Activated CD8-positive, alpha-beta memory T cell treated with anti-CD3 and anti-CD28 coated beads, Interleukin-2, amount 10 ng/mL, durations not matched to agents 7 days and 5 days (primary cell): ENCODE measurements at places on chromosomes 3 and 15. TPM values are rescaled to one million over a fixed set of nuclear protein-coding genes. Genes with fewer than 3 reads are reported as not detected.

GRCh38 chr15:88812133-88812532 is 8.9 kb downstream of the ACAN start:
- H3K4me3 ChIP-seq = no peak overlapping the region
- H3K4me1 ChIP-seq = no peaks in the 10 kb centered on the region

DNA sequence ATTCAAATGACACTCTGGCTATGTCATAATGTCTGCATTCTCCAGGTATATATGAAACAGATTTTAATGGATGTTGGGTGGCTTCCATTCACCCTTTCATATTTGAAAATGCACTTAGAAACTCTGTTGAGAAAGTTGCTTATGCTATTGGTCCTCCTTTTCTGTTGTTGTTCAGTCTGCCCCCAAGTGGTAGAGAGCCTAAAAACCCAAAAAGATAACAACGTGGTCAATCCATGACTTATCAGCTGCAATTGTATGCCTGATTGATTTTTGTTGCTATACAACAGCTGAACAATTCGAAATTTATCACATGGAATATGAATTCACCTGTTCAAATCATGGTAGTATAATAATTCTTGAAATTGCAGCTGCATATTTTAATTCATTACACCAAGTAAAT is 279.8 kb downstream of the ROBO2 start:
- no peak overlapping the region for H3K4me3 ChIP-seq
- no peaks in the 10 kb centered on the region for H3K27me3 ChIP-seq
- no peak for DNase-seq
- no peak overlapping the region for H3K27ac ChIP-seq

- H3K4me1 ChIP-seq = no peaks in the 10 kb centered on the region
- H3K27me3 ChIP-seq = no peaks in the 10 kb centered on the region
- H3K36me3 ChIP-seq = no peaks in the 10 kb centered on the region
- H3K27ac ChIP-seq = no peak overlapping the region
- DNase-seq = no peak
Measured at GRCh38 chr3:73179601-73180000, 118.1 kb downstream of the EBLN2 start.

DNA sequence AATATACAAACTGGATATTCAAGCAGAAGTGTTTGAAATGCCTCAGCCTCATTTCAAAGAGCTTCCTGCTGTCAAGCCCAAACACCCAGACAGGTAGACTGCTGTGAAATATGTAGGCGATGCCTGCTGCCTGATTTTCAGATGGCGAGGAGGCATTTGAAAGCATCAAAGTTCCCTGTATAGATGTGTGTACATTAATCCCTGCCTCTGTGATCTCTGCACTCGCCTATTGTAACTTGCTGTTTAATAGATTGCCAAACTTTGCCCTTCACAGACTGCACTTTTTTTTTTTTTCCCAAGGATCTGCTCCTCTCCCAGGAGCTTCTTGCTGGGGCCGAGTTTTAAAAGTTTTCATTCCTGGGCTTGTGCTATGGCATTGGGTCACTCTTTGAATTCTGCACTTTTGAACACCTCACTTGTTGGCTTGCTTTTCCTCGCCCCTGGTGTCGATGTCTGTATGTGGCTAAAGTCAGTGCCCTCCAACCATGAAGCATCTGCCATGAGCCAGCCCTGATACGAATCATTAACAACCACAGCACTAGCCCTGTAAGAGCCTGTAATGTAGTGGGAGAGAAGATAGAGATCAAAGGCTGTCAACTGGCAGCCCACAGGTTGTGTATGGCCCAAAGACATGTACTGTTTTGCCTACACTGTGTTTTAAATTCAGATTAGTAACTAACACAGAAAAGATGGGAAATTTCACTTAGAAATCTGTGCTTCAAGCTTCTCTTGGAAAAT is 287.6 kb upstream of the ICE2 start:
- no peak overlapping the region for H3K4me3 ChIP-seq
- peaks cover 3% of the 10 kb centered on the region for H3K4me1 ChIP-seq
- H3K27me3 ChIP-seq = peaks cover 3% of the 10 kb centered on the region
- no peak overlapping the region for H3K27ac ChIP-seq
- H3K36me3 ChIP-seq = peaks cover 2% of the 10 kb centered on the region

DNA sequence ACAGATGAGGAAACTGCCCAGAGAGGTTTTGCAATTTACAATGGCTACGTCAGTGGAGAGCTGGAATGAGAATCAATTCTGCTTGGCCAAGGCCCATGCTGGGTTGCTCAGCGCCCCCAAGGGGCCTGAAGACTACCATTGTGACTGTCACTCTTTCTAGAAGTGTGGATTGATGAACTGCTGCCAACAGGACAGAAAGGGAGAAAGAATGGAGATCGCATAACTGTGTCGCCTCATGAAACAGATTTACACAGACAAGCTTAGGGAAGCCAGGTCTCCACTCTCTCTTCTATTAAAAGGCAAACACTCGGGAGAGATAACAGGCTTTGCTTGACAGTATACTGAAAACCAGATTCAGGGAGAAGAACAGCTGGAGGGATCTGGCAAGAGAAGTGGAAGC is 160.0 kb downstream of the STT3B start:
- H3K36me3 ChIP-seq = peaks cover 4% of the 10 kb centered on the region
- H3K4me3 ChIP-seq = no peak overlapping the region
- H3K27ac ChIP-seq = no peak overlapping the region
- H3K4me1 ChIP-seq = no peaks in the 10 kb centered on the region
- no peak for DNase-seq
- no peaks in the 10 kb centered on the region for H3K27me3 ChIP-seq

- H3K4me3 ChIP-seq = no peak overlapping the region
- H3K36me3 ChIP-seq = peaks cover 8% of the 10 kb centered on the region
- H3K27ac ChIP-seq = peak overlapping the region; percentile 47
- no peaks in the 10 kb centered on the region for H3K27me3 ChIP-seq
- DNase-seq = no peak
- peaks cover 21% of the 10 kb centered on the region for H3K4me1 ChIP-seq
Measured at GRCh38 chr3:156721687-156722618, 47.6 kb downstream of the TIPARP start.

DNA sequence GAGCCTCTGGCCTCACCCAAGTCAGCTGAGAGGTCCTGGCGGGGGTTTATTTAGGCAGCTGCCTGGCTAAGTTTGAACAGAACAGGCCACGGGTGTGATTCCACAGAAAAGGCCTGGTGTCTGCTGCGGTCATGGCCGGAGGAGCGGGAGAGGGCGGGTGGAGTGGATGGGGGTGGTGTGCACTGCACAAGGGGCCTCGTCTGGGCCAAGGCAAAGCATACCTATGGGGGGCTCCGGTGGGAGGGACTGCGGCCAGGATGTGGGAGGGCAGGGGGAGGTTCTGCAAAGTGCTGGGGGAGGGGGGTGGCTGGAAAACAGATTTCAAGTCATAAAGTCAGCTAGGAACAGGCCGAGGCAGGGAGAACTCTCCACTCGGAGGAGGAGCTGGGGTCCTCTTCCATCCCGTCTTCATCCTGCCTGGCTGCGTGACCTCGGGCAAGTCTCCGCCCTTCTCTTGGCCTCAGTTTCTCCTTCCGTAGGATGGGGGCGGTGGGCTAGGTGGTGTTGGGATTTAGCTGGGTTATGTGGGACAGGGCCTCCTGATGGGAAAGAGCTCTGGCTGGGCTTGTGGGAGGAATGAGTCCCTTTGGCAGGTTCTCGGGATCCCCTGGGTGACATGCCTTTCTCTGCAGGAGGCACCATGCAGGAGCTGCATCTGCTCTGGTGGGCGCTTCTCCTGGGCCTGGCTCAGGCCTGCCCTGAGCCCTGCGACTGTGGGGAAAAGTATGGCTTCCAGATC is 878 bp downstream of the ISLR start:
- DNase-seq = no peak
- H3K4me1 ChIP-seq = no peaks in the 10 kb centered on the region
- no peaks in the 10 kb centered on the region for H3K36me3 ChIP-seq

DNA sequence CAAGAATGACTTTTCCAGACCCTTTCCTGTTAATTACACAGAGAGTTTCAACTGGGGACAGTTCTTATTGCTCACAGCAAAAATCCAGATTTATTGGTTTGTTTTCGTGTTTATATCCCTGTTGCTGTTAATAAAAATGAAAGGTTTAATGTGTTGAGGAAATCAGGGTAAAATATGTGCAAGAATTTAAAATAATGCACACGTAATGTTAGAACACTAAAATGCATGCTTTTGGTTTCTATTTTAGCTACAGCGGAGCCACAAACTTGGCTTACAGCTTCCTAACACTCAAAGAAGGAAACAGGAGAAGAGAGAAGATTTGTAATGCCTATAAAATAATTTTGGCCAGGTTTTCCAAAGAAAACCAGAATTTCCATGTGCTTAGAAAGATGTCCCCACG is 62.7 kb downstream of the CASR start:
- H3K36me3 ChIP-seq = no peaks in the 10 kb centered on the region
- peak overlapping the region; percentile 75 for H3K4me3 ChIP-seq
- no peak for DNase-seq
- H3K4me1 ChIP-seq = peaks cover 18% of the 10 kb centered on the region
- peaks cover 29% of the 10 kb centered on the region for H3K27me3 ChIP-seq

The OXNAD1 gene
- total RNA-seq = 47.4 TPM

DNA sequence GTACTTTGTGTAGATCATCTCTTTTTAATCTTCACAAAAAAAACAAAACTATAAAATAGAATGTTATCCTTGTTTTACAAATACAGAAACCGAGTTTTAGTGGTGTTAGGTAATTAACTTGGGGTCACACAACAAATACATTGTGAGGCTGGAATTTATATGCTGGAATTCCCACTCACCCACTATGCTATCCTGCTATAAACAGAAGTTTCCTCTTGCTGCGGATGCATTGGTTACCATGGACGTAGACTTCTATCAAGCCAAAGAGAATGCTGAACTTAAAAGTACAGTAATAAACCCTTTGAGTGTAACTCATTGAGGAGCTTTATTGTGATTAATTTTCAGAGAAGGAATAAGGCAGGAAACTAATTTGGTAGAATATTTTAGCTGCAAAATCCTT is 9.2 kb downstream of the SNAP23 start:
- peaks cover 2% of the 10 kb centered on the region for H3K4me1 ChIP-seq
- no peak overlapping the region for H3K4me3 ChIP-seq
- H3K27me3 ChIP-seq = no peaks in the 10 kb centered on the region
- H3K27ac ChIP-seq = no peak overlapping the region

The YEATS2 gene
- 49.4 TPM for total RNA-seq

DNA sequence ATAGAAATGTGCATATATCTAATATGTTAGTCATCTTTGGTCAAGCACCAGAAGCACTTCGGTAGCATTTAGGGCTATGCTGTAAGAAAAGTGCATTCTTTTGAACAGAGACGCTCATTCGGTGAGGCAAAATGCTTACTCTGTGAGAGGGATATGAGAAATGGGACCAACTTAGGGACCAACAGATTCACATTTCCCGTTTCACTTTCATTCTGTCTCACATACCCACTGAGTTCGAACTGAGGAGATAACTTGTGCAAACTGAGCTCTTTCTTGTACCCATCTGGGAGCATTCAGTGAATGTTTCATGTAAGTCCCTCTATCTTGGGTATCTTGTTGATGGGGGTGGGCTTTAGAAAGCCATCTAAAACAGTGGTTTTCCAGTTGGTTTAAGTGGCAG is 135.3 kb downstream of the FEZF2 start:
- no peak overlapping the region for H3K4me3 ChIP-seq
- no peaks in the 10 kb centered on the region for H3K27me3 ChIP-seq
- H3K4me1 ChIP-seq = peaks cover 6% of the 10 kb centered on the region
- DNase-seq = no peak
- H3K27ac ChIP-seq = no peak overlapping the region

The BSN gene
- total RNA-seq = 0.12 TPM

The ALG1L2 gene
- total RNA-seq = 0.66 TPM

DNA sequence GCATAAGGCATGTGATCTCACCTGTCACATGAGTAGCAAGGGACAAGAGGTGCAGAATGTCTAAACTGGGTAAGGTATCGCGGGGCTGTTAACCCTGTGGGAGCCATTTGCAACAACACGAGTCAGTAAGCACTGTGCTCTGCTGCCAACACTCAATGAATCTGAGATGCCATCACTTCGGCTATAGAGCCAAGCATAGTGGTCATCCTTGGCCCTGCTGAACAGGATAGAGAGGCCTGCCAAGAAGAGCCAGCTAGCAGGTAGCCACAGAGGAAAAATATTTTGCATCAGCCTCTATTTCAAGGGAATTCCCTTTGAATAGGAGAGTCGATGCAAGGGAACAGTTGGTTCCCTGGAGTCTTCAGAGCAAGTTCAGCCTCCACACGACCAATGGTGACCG is 137.8 kb downstream of the NTRK3 start:
- H3K36me3 ChIP-seq = no peaks in the 10 kb centered on the region
- H3K27ac ChIP-seq = no peak overlapping the region
- H3K4me3 ChIP-seq = no peak overlapping the region
- H3K4me1 ChIP-seq = no peaks in the 10 kb centered on the region
- H3K27me3 ChIP-seq = no peaks in the 10 kb centered on the region

DNA sequence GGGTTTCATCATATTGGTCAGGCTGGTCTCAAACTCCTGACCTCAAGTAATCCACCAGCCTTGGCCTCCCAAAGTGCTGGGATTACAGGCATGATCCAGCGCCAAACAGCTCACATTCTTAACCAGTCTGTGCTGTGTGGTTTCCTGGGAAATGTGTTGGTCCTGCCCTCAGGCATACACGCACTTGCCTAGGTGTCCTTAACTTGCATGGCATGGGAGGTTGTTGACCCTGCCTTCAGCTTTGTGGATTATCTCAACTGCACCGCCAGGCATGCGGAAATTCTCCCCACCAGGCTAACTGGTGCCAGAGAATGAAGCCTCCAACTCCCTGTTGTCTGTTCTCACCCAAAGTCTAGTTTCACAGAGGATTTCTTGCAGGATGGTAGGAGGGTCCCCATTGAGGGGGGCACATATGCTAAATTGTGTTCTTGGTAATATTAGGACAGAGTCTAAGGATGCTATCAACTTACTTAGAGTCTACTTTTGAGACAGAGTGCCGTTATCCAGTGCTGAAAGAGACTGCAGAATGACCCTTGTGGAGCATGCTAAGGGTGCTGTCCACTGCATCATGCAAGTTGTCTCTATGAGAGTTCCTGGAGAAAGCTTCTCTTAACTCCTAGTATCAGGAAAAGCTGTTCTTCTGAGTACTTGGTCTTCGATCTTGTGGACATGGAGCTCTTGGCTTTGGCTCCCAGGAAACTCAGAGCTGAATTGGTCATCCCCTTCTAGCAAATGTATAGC is 61.6 kb upstream of the EIF1B start:
- no peaks in the 10 kb centered on the region for H3K4me1 ChIP-seq
- no peaks in the 10 kb centered on the region for H3K27me3 ChIP-seq
- no peak overlapping the region for H3K27ac ChIP-seq
- no peak for DNase-seq
- H3K4me3 ChIP-seq = no peak overlapping the region
- no peaks in the 10 kb centered on the region for H3K36me3 ChIP-seq

- no peak overlapping the region for H3K27ac ChIP-seq
- H3K27me3 ChIP-seq = peaks cover 13% of the 10 kb centered on the region
- no peak for DNase-seq
- no peaks in the 10 kb centered on the region for H3K36me3 ChIP-seq
- no peaks in the 10 kb centered on the region for H3K4me1 ChIP-seq
Measured at GRCh38 chr3:186841620-186842019, 890 bp upstream of the ADIPOQ start.

GRCh38 chr3:148204131-148204530 is 493.6 kb upstream of the AGTR1 start:
- H3K4me3 ChIP-seq = no peak overlapping the region
- no peaks in the 10 kb centered on the region for H3K27me3 ChIP-seq
- no peak for DNase-seq
- H3K27ac ChIP-seq = no peak overlapping the region
- no peaks in the 10 kb centered on the region for H3K4me1 ChIP-seq

The CDHR4 gene
- total RNA-seq = 0.16 TPM

The MINAR1 gene
- 0.47 TPM for total RNA-seq
